Jurkat, Clone E6-1 (cell line): ENCODE measurements at places on chromosomes 2 and 18.

DNA sequence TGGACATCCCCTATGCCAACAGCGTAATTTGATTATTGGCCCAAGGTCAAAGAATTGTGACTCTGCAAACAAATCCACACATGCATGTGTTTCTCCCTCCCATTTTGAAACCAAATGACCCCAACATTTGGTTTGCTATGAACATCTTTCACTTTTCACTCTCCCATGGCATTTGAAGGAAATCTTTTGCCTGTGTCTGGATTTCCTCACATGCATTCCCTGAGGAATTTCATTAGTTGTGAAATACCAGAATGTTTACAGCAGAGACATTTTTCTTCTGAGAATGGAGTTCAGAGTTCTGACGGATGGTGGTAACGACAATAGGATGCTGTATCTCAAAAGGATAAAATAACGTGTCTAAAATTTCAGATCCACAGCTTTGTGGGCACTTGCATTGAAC lies 60.3 kb upstream of the LMAN1 start:
- DNase-seq, result no peak

- DNase-seq, result no peak
These were observed 336.5 kb downstream of the DCDC2C start for GRCh38 chr2:4039896-4040295.

DNA sequence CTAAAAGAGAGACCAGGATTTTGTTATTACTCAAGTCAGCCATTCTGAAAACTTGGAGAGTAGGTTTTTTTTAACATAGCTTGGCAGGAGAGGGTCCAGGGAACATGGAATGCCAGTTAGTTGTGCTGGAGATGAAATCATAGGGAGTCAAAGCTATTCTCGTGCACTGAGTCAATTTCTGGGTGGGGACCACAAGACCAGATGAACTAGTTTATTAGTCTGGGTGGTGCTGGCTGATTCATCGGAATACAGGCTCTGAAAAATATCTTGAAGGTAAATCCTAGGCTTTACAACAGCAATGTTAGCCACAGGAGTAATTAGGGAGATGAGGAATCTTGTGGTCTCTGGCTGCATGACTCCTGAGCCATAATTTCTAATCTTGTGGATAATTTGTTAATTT lies 921.4 kb downstream of the TRIB2 start:
- no peak for DNase-seq

GRCh38 chr2:144516981-144517865 lies 2.7 kb downstream of the ZEB2 start:
- DNase-seq, result no peak

DNA sequence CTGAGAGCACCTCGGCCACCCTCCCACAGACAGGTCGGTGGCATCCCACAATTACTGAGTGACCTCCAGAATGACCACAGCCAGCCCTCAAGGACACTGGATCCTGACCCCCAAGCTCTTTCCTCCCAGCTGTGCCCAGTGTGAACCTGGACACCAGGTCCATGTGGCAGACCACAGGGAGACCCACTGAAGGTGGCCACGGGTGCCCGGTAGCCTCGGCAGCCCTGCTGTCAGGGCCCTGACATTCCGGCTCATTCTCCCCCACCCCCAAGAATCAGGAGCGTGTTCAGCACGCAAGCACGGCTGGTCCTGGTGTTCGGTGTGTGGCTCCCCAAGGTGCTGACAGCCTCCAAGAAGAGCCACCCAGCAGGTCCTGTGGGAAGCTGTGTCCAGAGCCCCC lies 32.8 kb downstream of the AQP12A start:
- DNase-seq, result no peak

GRCh38 chr18:50250935-50251334 lies 15.4 kb downstream of the CFAP53 start:
- no peak for DNase-seq

DNA sequence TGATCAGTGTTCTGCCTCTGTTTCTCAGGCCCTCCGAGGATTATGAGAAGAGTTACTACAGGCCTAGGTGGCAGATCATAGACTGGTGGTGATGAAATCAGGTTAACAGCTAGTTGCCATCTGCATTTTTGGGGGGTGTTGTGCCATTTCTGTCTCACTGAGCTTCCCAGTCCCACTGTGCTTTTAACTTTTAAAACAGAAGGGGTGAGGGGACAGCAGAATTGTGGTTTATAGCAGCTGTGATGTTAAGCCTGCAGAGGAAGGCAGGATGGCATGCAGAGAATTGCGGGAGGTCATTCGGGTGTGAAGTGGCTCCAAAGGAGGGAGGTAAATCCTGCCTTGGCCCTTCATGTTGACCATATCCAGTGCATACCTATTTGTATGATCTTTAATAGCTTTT lies 5.0 kb downstream of the CAB39 start:
- DNase-seq, result no peak

- DNase-seq, result no peak
These were observed 1.5 kb downstream of the PELI1 start for GRCh38 chr2:64142741-64143168.

- DNase-seq, result no peak
These were observed 647.7 kb upstream of the ZNF804A start for GRCh38 chr2:183950673-183951072.

DNA sequence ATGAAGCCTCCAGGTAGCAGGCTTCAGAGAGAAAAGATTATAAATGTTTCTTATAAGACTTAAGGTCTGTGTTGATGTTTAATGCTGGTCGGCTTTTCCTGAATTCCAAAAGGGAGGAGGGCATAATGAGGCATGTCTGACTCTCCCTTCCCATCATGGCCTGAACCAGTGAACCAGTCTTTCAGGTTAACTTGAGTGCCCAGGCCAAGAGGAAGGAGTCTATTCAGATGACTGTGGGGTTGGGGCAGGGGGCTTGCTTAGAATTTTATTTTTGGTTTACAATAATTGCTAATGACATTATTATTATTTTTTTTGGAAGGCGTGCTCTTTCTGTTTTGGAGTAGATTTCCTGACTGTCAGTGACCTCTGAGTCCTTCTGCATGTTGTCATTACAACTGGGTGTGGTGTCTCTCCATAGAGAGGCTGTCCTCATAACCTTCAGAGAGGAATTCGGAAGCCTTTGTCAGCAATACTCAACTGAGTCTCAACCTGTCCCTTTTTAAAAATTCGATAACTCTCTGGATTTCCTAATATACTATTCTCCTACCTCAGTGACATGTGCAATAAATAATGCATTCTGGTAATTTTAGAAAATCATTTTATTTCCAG lies 275.1 kb upstream of the CXCR4 start:
- no peak for DNase-seq

DNA sequence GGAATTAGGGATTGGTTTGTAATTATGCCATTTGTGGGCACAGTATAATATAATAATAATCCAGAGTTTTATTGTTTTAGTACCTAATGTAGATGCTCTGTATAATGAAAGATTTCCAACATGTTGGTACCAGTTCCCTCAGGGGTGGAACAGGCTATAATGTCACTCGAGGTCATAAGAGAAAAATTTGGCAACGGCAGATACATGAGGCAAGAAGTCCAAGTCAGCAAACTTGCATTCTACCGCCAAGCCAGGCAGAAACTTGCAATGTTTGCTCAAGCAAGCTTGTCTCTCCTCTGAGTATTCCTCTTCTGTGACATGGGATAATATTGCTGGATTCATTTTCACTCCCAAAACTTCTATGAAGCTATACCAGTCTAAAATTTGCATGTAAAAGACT lies 520.0 kb upstream of the SALL3 start:
- no peak for DNase-seq

- DNase-seq, result no peak
These were observed 98.9 kb downstream of the HNMT start for GRCh38 chr2:138063181-138063580.

- DNase-seq, result no peak
These were observed 516.7 kb upstream of the HS6ST1 start for GRCh38 chr2:128835342-128835855.

GRCh38 chr2:176664478-176664877 lies 395.2 kb downstream of the MTX2 start:
- no peak for DNase-seq

DNA sequence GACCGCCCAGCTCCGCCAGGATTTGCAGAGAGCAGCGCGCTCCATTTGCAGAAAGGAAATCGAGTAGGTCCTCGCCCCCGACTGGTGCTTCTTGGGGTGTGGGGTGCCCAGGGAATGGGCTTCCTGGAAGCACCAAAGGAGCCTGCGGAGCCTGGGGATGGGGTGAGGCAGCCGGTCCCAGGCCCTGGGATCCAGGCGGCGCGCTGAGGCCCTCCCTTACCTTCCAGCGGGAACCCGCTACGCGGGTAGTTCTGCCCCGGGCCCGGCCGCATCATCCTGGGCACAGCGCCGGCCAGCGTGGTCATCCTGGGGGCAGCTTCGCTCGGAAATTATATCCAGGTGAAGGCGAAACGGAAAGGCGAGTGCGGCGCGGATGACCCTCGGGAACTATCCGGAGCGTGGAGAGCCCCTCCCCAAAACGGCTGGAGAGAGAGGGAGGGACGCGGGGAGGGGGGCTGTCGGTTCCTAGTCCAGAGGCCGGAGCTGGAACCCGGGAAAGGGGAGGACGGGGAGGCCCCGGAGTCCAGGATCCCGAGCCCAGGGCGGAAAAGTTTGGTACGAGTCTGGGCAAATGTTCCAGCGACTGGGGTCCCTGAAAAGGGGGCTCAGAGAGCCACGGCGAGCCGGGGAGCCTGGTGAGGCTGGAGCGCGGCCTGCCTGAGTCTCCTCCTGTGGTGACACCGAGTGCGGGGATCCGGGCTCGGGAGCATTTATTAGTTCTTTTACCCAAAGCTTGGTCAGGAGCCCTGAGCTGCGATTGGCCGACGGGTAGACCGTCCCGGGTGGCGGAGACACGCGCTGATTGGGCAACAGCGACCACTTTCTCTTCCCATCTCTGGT lies at the start of gene PAX3:
Gene PAX3 (minus strand): TSS at position 688 of the 840 bp plus-strand sequence. CDS start 383 bp downstream, at position 305.
- no peak for DNase-seq

DNA sequence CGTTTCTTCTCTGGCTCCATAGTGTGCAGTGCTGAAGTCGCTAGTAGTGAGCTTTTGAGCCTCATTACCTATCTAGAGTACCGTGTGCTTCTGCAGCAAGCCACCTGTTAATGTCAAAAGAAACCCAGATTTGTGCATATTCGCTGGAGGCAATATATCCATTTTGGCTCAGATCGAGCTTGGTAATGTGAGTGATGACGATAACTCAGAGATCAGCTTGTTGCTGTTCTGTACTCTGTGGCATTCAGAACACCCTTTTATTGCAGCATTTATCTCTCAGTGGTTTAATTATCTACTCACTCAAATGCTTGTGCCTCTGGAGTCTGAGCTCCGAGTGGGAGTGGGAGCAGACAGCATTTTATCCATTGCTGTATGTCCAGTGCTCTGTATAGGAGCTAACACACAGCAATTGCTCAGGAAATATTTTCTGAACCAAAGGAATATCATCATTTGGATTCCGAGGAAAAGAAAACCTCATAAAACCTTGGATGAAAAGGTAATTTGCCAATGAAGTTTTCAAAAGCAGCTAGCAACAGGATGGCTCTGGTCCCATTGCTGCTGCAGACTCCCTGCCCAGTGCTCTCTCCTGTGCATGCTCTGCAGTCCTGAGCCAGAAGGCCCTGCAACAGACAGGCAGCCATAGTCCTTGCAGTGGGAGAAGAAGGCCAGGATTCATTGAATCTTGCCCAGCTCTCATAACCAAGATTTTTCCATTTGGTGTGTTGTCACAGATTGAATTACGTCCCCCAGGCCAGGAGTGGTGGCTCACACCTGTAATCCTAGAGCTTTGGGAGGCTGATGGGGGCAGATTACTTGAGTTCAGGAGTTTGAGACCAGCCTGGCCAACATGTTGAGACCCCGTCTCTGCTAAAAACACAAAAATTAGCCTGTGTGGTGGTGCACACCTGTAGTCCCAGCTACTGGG lies 183.8 kb downstream of the MYCN start:
- DNase-seq, result no peak

GRCh38 chr18:54210463-54210862 lies 14.0 kb downstream of the MBD2 start:
- no peak for DNase-seq

DNA sequence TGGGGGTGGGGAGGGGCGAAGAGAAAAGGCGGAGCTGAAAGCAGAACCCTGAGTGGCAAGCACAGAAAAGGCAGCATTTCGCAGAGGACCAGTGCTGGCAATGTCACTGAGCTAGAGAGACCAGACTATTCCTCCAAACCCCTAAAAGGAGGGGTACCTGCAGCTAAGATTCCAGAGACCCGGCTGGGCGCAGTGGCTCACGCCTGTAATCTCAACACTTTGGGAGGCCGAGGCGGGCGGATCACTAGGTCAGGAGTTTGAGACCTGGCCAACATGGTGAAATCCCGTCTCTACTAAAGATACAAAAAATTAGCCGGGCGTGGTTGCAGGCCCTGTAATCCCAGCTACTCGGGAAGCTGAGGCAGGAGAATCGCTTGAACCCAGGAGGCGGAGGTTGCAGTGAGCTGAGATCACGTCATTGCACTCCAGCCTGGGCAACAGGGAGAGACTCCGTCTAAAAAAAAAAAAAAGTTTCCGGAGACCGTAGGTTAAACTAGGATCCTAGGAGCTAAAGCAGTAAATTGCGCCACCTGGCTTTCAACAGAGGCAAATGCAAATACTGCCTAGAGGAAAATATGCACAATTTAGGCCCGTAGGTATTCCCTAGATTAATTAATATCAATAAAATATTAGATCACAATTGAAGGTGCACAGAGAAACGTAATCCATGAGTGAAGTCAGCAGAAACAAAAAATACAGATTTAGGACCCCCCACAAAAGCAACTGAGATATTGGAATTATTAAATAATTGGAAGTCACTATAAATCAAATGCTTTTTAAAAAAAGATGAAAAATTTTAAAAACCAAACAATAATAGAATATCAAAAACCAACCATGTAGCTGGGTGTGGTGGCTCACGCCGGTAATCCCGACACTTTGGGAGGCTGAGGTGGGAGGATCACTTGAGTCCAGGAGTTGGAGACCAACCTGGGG lies 4.9 kb downstream of the UCN start:
- DNase-seq, result peak; percentile 69

- peak; percentile 58 for DNase-seq
These were observed 58.0 kb upstream of the EML6 start for GRCh38 chr2:54665436-54665856.

GRCh38 chr2:18588049-18588448 lies 1.3 kb downstream of the NT5C1B start:
- no peak for DNase-seq

DNA sequence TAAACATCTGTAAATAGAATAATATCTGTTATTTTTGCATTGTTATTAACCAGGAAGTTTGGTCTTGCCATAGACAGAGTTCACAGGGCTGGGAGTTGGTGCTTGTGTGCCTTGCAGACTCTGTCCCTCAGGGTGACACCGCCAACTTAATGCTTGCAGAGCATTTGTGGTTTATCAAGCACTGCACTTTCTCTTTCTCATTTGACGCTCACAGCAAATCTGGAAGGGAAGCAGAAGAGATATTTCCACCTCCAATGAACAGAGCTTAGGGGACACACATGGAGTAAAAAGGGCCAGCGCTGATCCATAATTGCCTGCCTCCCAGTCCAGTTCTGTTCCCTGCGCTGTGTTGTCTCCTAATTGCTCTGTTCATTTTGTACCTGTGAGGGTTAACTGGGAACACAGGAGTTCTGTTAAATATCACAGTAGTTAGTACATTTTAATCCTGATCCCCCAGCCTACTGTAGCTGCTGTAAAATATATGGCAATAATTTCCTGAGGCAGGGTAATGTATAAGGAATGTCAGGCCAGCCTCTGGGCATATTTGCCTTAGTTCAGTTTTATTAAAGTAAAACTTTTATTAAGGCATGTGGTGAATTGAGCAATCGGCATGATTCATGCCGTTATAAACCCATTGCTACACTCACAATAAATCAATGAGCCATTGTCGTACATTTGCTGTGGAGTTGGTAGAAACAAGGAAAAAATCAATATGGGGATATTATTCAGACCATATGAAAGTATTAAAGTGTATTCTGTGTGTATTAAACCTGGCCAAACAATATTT lies 182.5 kb upstream of the OSR1 start:
- no peak for DNase-seq

- no peak for DNase-seq
These were observed 90.1 kb downstream of the NFATC1 start for GRCh38 chr18:79485788-79486355.
